CD4-positive, alpha-beta T cell treated with Interleukin-21 for 1 hour (primary cell): ENCODE measurements at places on chromosomes 3 and 15.

DNA sequence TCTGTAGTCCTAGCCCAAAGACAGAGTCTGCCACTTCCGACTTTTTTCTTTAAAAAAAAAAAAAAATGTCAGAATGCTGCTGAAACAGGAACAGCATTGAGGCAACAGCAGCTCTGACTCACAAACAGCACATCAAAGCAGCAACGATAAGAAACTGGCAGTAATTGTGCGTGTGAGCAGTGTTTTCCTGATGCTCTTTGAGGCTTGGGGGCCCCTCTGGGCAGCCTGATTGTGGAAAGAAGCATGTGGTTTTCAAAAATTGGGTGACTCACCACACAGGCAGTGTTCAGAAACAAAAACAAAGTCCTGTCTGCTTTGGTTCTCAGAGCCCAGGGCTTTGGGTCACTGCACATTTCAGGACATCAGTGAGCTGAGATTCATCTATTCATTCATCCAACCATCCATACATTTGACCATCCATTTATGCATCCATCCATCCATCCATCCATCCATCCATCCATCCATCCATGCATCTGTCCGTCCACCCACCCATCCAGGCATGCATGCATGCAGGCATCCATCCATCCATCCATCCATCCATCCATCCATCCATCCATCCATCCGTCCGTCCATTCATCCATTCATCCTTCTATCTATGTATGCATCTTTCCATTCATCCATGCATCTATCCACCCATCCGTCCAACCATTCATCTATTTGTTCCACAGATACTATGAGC lies 308.4 kb downstream of the RPLP1 start:
- DNase-seq: peak; percentile 84

GRCh38 chr15:67256051-67256450 lies 1.5 kb downstream of the IQCH start:
- DNase-seq: no peak

- DNase-seq: no peak
Measured at GRCh38 chr15:89947385-89947784, 34.6 kb upstream of the ARPIN start.

GRCh38 chr3:73427048-73427706 lies 197.6 kb downstream of the PDZRN3 start:
- DNase-seq: no peak

GRCh38 chr3:85483986-85484385 lies 525.2 kb downstream of the CADM2 start:
- no peak for DNase-seq

- no peak for DNase-seq
Measured at GRCh38 chr3:196989721-196990262, 21.2 kb upstream of the PIGZ start.

GRCh38 chr3:16119887-16120286 lies 54.6 kb upstream of the GALNT15 start:
- no peak for DNase-seq

DNA sequence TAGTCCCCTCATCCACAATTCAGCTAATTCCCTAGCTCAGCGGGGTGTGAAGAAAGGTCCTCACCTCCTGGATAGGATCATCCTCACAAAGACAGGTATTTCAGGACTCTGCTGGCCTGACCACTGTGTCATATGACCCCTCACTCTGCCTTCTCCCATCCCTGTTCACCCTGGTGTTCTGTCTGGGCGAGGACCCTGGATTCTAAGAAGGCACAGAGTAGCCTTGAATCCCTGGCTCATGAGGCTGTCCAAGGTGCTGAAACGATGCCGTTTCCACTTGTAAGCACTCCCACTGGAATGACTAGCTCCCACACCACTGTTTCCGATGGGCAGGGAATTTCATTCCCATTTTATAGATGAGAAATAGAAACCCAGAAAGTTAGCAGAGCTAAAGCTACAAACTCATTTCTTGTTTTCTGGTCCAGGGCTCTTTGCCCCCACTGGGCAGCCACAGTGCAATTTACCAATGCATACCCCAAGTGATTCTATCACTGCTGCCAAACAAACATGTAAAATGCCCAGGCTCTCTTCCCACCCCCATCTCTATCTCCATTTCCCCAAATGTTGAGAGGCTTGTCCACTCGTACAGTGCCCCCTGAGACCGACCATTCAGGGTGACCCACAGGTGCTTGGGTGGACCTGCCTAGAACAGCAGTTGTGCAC lies 83.2 kb downstream of the RAB11A start:
- DNase-seq: no peak

GRCh38 chr3:46524008-46524407 lies 26.2 kb downstream of the RTP3 start:
- no peak for DNase-seq

- no peak for DNase-seq
Measured at GRCh38 chr3:55307622-55308021, 179.5 kb downstream of the WNT5A start.

GRCh38 chr3:46935168-46935858 lies 41.2 kb downstream of the CCDC12 start:
- no peak for DNase-seq

DNA sequence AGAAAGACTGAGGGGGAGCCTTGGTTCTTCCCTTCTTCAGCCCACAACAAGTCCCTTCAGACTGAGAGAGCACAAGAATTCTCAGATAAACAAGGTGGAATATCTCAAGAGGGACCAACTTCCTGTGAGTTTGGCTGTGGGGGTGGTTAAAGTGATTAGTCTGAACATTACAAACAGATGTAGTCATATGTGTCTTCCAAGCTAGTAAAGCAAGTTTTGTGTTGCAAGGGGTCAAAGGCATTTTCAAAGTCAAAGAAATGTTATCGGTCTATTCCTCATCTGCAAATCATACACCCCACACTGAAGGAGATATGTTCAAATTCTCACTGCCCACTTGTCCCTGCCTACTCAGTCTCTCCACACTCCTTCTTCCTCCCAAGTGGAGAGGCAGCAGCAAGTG lies 242.5 kb downstream of the FAM43A start:
- DNase-seq: no peak

GRCh38 chr3:124478830-124479229 lies 251.4 kb upstream of the UMPS start:
- no peak for DNase-seq

GRCh38 chr3:161081633-161082032 lies 23.5 kb downstream of the B3GALNT1 start:
- no peak for DNase-seq

DNA sequence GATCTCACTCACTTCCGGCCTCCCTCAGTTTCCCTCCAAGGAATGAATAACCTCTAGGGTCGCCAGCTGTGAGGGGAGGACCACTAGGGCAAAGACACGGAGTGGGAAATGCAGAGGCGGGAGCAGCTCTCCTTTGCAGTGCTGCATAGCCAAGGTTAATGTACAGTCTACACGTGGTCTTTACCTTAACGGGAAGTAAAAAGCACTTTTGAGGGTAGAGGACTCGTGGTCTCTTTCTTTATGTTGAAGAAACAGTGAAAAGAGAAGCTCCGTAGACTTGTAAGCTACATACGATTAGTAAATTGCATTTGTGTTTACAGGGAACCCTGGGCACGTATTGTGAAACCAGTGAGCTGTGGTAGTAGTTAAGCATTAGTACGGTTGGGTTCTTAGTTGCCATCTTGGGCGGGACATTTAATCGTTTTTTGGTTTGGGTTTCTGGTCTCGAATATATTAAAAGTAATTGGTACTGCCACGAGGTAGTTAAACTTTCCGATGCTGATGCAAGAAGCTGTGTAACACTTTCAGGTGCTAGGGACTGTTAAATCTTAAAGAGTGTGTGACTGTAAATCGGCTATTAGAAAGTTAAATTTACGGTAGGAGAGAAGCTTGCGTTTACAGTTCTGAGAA lies 828 bp downstream of the U2SURP start:
- DNase-seq: peak; percentile 22
